ENCODE measurements at places on chromosomes 5 and 9.

GRCh38 chr9:76453785-76454184 is 5.2 kb upstream of the GCNT1 start:
- no peak for DNase-seq

DNA sequence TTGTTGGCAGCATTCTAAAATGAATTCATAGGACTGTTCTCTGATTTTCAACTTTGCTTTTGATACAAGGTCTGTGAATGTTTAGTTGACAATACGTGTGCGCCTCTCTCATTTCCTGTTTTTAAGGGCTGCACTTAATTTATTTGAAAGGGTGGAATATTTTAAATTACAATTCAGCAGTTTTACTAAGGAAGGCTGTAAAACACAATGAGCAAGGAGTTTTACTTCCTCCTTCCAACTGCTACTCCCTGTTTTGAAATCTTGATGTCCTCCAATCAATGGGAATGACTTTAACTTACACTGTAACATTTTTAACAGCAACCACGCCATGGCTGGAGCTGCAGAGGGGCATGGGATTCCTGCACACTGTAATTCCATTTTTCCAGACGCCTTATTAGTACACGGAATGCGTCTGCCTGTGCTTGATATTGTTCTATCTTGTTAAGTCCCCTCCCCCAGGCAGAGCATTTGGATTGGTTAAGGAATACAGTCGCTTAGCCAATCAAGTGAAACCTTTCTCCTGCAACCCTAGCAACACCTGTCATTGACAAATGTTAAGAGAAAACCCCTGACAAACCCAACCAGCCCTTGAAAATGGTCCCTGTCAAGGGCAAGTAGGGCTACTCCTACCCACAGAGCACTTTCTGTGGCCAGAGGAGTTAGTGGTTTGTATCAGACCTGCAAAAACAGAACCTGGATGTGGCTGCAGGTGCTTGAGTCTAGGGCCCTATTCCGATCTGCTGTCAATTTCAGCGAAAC is 12.5 kb upstream of the ZSWIM6 start:
- DNase-seq = no peak

- DNase-seq = no peak
These were observed 14.6 kb downstream of the CPEB4 start for GRCh38 chr5:173902743-173903142.

DNA sequence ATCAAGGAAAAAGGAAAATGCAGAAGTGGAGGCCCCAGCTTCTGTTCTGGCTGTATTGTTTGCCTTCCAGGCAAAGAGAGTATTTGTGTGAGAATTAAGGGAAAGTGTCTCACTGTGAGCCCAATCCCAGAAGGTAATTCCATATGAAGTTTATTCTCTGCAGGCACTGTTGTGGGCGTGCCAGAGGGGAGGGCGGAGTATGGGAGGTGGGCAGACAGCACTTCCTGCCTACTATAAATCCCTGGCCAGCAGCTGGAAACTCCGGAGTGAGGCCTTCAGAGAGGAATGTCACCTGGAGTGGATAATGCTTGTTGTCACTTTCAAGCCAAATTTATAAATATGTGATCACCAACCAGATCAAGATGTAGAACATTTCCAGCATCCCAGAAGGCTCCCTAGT is 209.5 kb downstream of the ARHGAP26 start:
- no peak for DNase-seq

DNA sequence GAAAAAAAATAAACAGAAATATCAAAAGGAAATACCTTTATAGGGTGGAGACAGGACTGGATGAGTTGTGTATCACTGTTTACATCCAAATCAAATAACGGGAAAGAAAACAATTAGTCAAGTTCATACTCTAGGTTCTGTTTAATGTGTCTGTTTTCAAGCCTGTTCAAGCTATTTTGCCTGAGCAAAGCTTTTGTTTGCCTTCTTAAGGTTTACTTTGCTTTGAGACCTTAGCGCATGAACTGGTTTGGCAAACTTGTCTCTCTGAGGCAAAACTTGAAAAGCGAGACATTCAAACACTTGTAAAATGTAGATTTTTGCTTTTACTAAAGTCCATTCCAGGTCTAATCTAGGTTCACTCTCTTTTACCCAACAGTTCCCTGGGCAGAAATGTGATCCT is 174.1 kb upstream of the RFX3 start:
- no peak for DNase-seq

DNA sequence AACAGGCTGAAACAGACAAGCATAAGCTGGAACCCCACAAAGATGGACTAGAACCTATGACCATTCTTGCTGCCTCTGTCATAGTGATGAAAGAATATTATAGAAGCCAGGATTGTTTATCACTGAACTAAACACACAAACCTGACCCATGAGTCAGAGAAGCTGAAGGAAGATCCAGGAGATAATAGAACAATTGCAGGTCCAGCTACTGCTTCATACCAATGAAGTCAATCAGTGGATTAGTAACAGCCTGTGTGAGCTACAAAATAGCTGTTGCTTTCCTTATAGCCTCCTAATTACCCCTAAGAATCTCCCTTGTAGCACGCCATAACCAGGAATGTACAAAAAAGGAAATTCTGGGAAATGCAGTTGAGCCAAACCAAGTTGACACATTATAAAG is 459.9 kb upstream of the ZNF462 start:
- DNase-seq = no peak

DNA sequence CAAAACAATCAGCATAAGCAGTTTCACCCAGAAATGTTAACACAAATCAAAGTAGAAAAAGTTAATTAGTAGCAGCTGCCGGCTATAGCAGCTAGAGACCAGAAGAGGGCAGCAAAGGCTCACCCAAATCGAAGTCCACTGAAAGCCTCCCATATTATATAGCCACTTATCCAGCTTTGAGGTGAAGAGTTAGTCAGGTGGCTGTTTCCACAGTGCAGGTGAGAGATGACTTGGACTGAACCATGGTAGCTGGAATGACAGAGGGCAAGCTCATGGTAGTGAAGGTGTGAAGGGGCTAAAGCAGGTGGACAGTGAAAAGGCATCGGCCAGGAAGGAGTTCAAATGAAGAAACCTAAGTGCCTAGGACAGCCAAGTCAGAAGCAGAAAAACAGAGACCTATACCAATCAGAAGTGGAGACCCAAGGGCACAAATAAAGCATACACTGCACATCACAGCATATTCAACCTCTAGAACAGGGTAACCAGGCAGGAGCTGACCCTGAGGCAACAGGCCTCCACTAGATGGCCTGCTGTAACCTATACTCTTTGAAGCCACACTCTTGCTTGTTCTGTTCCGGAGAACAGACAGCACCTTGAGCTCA is 7.2 kb upstream of the RNF38 start:
- peak; percentile 49 for DNase-seq

GRCh38 chr5:172846677-172847076 is 12.6 kb downstream of the ERGIC1 start:
- no peak for DNase-seq

- DNase-seq = no peak
These were observed 207.0 kb downstream of the DMAC1 start for GRCh38 chr9:7592321-7593316.

- no peak for DNase-seq
These were observed 162.0 kb upstream of the GLRA1 start for GRCh38 chr5:152086668-152087067.

DNA sequence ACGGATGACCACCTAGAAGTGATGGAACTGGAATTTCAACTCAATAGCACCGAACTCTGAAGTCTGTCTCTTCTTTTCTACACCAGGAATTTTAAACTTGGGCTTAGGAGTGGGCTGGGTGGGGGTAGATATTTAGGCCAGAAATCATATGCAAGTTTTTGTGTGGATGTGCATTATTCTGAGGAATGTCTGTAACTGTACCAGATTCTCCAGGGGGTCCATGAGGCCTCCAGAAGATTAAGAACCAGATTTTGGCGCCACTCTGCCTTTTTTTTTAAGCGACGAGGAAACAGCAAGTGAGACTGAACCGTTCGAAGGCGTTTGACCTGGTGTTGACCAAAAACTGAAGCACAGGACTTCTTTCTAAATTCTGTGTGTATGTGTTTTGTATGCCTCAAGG is 88.8 kb upstream of the TTC23L start:
- no peak for DNase-seq

DNA sequence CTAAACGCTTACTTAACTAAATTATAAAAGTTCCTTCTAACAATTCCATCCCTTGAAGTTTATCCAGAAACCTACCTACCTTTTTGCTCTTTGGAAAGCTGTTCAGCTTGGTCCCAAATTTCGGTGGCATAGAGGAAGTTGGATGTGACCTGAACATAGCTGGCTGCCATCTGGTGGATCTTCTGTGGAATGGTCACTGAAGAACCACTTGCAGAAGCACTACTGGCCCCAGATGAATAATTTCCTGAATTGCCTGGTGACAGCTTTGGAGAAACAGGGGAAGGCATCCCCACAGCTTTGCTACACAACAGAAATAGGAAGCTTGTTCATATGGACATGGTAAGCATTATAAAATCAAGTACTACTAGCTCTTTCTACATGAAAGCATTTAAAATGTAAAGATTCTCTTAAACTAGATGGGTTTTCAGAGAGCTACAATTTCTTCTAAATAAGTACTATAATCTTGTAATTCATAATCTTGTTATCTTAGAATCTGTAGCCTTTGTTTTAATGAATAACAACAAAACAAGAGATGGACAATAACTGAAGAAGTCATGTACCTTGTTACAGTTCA is 9.9 kb downstream of the LEAP2 start:
- DNase-seq = peak; percentile 39

DNA sequence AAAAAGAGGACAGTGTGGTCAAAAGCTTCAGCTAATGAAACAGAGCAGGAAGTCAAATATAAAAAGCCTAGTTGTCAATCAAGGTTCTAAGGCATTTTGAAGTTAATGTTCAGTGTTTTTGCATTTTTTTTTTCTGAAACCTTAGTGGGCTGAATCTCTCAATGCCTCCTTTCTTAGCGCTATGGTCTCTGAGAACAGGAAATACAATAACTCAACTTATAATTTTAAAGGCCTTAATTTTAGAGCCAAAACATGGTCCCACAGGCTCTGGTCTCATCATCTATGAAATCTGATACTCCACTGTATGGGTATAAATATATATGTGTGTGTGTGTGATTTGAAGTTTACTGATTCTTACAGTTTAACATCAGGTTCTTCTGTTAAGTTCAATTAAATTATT is 63.3 kb upstream of the DPYSL3 start:
- no peak for DNase-seq

DNA sequence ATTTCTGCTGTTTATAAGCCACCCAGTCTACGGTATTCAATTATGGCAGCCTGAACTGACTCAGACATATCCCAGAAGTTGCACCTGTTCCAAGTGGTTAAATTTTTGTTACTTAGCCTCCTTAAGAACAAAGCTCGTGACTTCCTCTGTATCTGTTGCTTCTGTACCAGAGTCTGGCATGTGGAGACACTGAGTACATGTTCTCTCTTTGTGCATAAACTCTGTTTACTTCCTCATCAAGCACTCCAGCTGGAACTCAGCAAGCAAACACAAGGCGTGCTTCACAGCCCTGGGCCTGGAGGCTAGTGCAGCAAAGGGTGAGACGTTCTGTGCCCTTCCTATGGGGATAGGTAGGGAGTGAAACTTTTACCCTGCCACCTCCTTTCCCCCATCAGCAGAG is 19.0 kb downstream of the C9orf152 start:
- DNase-seq = peak; percentile 11

DNA sequence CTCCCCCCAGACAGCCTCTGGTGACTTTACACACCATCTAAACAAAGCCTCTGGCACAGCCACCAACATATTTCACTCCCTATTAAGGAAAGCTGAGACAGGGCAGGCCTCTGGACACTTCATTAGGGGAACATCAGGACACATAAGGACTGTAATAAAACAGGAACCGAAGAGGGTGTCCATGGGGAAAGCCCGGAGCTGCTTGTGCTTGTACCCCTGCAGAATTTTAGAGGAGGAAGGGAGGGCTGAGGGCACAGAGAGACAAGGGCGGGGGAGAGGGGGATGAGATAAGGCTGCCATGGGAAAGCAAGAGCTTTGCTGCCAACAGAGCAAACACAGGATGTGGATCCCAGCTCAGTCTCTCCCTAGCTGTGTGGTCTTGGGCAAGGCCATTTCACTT is 138.4 kb downstream of the ASTN2 start:
- no peak for DNase-seq

DNA sequence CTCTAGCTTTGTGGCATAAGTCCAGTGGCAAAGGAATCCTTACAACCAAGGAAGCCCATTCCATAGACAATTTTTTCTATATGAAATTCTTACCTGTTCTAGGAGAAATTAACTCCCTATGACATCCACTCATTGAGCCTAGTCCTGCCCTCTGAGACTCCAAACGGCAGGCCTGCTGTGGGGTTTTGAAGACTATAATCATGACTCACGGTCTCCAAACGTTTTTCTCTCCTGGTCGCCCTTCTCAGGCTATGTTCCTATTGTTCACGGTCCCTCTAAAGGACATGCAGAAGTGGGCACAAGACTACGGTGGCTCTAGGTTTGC is 611 bp downstream of the EXOSC3 start:
- DNase-seq = no peak

DNA sequence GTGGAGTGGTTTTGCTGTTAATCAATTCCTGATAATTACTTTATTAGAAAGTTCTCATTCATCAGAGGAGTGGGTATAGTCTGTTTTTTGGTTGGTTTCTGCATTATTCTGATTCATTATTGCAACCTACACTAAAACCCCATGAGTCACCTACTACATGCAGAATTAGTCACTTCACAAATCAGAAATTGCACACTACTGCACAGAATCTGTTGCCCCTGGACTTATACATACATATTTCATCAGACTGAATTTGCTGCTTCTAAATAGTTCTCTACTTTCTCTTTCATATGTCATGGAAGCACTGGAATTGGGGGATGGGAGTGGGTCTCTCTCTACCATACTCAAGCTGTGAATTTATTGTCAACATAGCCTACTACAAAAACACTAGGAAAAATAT is 585.1 kb downstream of the DNAH5 start:
- DNase-seq = no peak

DNA sequence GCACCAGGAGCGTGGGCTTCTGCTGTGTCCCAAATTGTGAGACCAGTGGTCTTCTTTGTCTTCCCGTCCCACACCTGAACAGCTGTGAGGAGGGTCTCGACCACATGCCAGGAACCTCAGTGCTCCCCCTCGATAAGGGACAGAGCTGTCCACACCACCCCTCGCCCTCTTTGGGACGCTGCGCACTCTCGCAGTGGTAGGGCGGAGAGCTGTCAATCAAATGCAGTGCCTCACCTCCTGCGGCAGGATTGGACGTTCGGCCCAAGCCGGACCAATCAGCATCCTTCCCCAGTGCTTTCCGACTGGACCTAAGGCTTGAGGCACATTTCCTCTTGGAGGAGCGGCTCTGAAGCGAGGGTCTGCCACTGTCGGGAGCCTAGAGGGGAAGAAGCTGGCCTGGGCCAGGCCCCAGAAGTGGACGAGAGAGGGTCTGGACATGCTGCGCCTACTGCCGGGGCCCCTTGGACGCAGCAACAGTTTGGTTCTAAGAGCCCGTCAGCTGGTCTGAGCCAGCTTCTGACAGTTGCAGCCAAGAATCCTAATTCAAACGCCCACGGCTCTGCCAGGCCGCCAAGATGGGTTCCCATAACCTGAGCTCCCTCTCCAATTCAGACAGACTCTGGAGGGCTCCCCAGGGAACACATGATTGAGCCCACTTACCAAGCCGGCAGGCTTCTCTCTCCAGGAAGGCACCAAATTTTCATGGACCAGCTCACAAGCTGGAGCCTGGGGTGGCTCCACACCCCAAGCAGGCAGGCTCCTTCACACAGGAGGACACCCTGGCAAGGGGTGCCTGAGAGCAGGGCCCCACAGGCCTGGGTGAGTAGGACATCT is 28.1 kb upstream of the ADAMTS2 start:
- DNase-seq = no peak

All from hippocampal formation (tissue), 2 donors.